ENCODE measurements at places on chromosomes 7 and 10.

DNA sequence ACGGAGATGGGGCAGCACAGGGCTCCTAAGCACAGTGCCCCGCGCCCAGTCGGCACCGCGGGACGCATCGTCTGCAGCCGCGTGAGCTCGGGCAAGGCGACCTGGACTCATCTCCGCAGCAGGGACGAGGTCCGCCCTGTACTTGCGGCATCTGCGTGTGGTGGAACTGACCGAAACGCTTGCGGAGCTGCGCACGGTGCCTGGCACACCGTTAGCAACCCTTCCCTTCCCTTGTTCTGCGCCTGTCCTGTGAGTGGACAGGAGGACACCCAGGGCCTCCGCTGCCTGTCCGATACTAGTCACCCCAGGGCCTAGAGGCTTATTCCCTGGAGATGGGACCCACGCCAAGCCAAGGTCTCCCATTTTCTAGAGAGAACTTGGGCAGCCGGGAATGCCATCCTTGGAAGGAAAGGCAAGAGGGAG lies 98.5 kb downstream of the WDR11 start:
- DNase-seq = no peak

- DNase-seq = no peak
Measured at GRCh38 chr10:133343558-133343957, 3.6 kb upstream of the PRAP1 start.

- DNase-seq = no peak
Measured at GRCh38 chr7:128099204-128099671, 68.0 kb upstream of the LRRC4 start.

GRCh38 chr10:124563320-124564040 lies 101.9 kb downstream of the LHPP start:
- DNase-seq = no peak

DNA sequence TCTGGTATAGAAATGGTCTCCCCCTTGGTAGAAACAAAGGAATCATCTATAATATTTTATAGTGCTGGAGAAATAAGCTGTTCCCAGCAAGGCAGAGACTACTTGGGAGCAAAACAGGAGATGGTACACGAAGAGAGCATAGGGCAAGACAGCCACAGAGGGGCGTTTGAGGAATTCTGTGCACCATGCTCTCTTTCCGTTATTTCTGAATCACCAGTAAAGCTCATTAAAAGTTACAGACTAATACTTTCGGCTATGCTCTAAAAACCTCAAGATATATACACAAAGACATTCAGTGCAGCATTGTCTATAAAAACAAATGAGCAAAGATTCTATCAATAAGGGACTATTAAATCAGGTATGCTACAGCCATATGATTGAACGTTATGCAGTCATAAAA lies 68.5 kb upstream of the FHIP2A start:
- no peak for DNase-seq

DNA sequence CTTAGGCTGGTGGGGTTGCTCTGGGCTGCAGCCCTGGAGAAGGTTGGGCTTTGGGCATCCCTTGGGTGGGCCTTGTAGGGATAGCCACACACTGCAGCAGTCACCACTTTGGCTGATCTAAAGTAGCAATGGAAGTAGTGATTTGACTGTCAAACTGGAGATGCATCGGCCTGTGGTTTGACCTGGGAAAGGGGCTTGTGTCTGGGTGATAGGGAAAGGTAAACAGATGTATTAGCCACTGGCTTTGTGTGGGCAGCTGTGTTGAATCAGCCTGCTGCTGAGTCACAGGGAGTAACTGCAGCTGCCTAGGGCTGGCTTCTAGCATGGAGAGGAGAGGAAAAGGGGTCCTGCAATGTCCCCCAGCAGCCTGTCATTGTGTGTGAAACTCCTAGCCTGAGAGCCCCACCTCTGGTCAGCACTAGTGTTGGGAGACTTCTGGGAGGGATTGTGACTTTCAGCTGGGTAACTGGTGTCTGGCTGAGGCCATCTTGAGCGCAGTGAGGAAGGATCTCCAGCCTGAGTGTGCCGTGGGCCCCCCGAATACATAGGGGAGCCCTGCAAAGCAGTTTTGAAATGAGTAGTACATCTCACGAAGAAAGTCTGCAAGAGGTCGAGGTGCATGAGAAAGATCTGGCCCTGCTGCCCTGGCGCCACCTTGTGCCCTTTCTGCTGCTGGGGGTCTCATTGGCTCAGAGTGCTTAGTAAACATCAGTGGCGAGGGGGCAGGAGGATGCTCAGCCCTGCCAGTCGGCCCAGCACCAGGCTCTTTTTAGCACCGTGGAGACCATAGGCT lies 117.3 kb downstream of the FANK1 start:
- no peak for DNase-seq
